Calu3 (cell line): ENCODE measurements at places on chromosomes 6 and 20. TPM values are rescaled to one million over a fixed set of nuclear protein-coding genes. Genes with fewer than 3 reads are reported as not detected.

DNA sequence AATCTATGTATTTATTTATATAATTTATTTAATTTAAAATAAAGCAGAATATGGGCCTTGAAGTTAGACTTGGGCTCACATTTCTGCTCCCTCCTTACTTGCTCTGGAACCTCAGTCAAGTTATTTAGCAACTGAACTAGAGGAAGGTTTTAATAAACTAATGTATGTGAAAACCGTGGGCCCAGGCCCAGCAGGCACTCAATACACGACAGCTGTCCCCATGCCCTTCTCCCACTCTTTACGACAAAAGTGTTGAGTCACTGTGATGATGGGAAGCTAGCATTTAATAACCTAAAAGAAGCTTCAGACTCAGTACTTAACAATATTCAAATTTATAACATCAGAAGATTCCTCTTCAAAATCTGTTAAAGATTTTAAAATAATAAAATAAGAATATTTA is 46.7 kb downstream of the SERAC1 start:
- no peaks in the 10 kb centered on the region for H3K27me3 ChIP-seq
- no peaks in the 10 kb centered on the region for H3K36me3 ChIP-seq
- H3K4me1 ChIP-seq: no peaks in the 10 kb centered on the region
- H3K4me3 ChIP-seq: no peak overlapping the region
- H3K27ac ChIP-seq: no peak overlapping the region

DNA sequence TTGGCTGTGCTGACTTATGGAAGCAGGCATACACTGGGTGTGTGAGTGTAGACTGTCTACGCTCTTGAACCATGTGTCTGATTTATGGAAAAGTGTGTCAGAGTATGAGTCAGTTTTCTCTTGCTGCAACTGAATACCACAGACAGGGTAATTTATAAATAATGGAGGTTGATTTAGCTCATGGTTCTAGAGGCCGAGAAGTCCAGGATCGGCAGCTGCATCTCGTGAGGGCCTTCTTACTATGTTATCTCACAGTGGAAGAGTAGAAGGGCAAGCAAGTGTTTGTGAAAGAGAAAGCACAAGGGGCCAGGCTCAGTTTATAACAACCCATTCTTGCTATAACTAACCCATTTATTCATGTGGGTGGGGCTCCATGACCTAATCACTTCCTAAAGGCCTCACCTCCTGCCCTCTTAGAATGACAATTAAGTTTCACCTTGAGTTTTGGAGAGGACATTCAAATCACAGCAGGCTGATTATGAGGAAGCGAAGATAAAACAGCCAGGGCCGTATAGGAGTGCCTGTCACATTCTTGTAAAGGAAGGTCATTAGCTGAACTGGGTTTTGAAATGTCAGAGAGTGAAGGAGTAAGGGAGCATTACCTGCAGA is 6.7 kb downstream of the GPR31 start:
- H3K27ac ChIP-seq: no peak overlapping the region
- H3K4me3 ChIP-seq: no peak overlapping the region
- DNase-seq: no peak

- H3K27ac ChIP-seq: no peak overlapping the region
- H3K4me3 ChIP-seq: no peak overlapping the region
- no peaks in the 10 kb centered on the region for H3K4me1 ChIP-seq
These were observed 36.6 kb upstream of the GFOD1 start for GRCh38 chr6:13523826-13524622.

GRCh38 chr6:150940941-150941340 is 75.4 kb downstream of the MTHFD1L start:
- H3K27ac ChIP-seq: peak overlapping the region; percentile 9
- DNase-seq: no peak
- H3K4me3 ChIP-seq: no peak overlapping the region
- H3K36me3 ChIP-seq: peaks cover 42% of the 10 kb centered on the region

DNA sequence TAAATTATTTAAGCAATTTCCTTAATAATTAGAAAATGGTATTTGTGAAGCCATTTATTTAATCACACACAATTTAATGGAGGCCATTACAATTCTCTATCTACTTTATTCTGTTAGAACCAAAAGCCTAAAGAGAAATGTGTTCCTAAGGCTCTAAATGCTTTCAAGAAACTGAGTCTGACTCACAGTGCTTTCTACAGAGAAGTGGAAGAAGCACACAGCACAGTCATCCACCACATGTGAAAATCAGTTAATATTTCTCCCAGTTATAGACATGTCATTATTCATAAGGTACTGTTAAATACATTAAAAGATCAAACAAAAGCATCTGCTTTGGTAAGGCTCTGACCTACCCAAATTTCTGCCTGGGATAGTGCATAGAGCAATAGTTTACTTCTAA is 214.4 kb downstream of the ALDH8A1 start:
- H3K27ac ChIP-seq: no peak overlapping the region
- no peak overlapping the region for H3K4me3 ChIP-seq
- H3K4me1 ChIP-seq: peaks cover 14% of the 10 kb centered on the region

- H3K4me1 ChIP-seq: no peaks in the 10 kb centered on the region
- H3K4me3 ChIP-seq: no peak overlapping the region
- no peaks in the 10 kb centered on the region for H3K27me3 ChIP-seq
- DNase-seq: no peak
These were observed 402.5 kb downstream of the CD83 start for GRCh38 chr6:14520029-14520428.

- no peak overlapping the region for H3K27ac ChIP-seq
- no peak overlapping the region for H3K4me3 ChIP-seq
- H3K27me3 ChIP-seq: peaks cover 13% of the 10 kb centered on the region
- peaks cover 30% of the 10 kb centered on the region for H3K36me3 ChIP-seq
These were observed 3.5 kb downstream of the SOBP start for GRCh38 chr6:107493158-107494057.

- H3K27ac ChIP-seq: no peak overlapping the region
- H3K27me3 ChIP-seq: no peaks in the 10 kb centered on the region
- no peak for DNase-seq
- no peak overlapping the region for H3K4me3 ChIP-seq
These were observed 70.2 kb upstream of the BCLAF1 start for GRCh38 chr6:136359851-136360250.

- H3K27ac ChIP-seq: no peak overlapping the region
- H3K4me1 ChIP-seq: no peaks in the 10 kb centered on the region
- H3K4me3 ChIP-seq: no peak overlapping the region
These were observed 125.4 kb downstream of the HIVEP1 start for GRCh38 chr6:12137480-12137879.

DNA sequence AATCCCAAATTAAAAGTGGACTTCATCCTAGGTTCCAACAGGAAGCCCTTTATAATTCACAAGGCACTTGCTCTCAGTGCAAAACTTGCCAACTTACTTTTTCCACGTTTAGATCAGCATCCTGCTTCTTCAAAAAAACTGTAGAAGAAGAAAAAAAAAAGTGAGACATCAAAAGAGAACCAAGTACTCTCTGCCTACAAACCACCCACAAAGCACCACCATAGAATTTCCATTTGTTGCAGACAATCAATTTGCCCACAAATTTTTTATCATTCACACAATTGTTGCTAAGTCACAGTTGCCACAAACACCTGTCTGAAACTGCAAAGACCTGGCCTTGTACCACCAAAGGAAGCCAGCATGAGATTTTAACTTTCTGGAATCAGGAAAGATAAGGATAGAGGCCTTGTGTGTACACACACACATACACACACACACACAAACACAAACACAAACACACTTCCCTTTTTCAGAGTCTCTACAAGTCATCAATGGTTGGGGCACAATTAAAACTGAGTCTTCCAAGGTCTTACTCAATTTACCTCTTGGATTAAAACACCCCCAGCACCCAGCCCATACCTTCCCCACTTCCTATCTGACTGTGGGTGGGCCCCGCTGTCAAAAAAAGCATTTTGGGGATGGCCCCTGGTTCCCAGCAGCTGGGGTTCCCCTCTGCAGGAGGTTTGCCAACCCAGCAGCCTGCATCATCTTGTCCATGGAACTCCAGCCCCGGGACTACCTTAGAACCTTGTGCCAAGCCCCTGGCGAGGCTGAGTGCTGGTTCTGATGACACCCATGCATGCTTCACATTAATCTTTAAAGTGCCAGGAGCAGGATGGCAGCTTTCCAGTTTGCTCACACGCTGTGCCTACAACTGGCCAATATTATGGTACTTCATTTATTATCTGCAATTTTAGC is 26.5 kb downstream of the FYN start:
- DNase-seq: no peak
- H3K27ac ChIP-seq: no peak overlapping the region
- H3K4me3 ChIP-seq: no peak overlapping the region
- no peaks in the 10 kb centered on the region for H3K36me3 ChIP-seq
- no peaks in the 10 kb centered on the region for H3K27me3 ChIP-seq
- H3K4me1 ChIP-seq: peaks cover 39% of the 10 kb centered on the region

- no peak for DNase-seq
- no peak overlapping the region for H3K27ac ChIP-seq
- peaks cover 8% of the 10 kb centered on the region for H3K4me1 ChIP-seq
These were observed 190.2 kb downstream of the HACE1 start for GRCh38 chr6:104669483-104669882.

GRCh38 chr20:46948081-46948480 is 53.4 kb downstream of the EYA2 start:
- DNase-seq: no peak
- no peaks in the 10 kb centered on the region for H3K36me3 ChIP-seq
- H3K27me3 ChIP-seq: peaks cover 24% of the 10 kb centered on the region
- no peak overlapping the region for H3K4me3 ChIP-seq
- H3K27ac ChIP-seq: no peak overlapping the region
- no peaks in the 10 kb centered on the region for H3K4me1 ChIP-seq

DNA sequence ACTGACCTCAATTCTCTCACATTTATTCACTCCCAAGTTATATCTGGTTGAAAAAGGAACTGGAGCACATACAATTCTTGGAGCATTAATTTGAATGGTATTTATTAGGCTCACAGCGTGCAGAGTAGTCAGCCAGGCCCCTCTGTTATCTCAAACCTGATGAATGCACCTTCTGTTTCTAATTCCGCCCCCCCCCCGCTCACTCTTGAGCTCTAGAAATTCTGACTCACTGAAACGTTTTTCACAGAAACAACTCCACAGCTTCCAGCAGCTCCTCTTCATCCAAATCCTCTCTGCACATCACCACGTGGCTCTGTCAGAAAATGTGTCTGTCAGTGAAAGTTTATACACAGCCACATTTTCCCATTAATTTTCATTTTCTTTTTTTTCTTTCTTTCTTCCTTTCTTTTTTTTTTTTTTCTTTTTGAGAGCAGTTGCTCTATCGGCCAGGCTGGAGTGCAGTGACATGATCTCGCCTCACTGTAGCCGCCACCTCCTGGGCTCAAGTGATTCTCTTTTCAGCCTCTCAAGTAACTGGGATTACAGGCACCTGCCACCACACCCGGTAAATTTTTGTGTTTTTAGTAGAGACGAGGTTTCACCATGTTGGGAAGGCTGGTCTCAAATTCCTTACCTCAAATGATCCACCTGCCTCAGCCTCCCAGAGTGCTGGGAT is 109.4 kb downstream of the TBXT start:
- H3K27me3 ChIP-seq: no peaks in the 10 kb centered on the region

POU5F1 gene
- 25.7 and 32.7 TPM in 2 replicates for total RNA-seq

ATRN gene
- total RNA-seq: 23.9 and 28.3 TPM in 2 replicates

SLC13A3 gene
- total RNA-seq: 0.49 TPM in 1 of 2 replicates, not detected in the other

STMND1 gene
- total RNA-seq: 0.68 and 0.73 TPM in 2 replicates

PNPLA1 gene
- 0.19 and 0.20 TPM in 2 replicates for total RNA-seq
